Epithelial cell of esophagus (primary cell): ENCODE measurements at places on chromosomes 6 and 20.

DNA sequence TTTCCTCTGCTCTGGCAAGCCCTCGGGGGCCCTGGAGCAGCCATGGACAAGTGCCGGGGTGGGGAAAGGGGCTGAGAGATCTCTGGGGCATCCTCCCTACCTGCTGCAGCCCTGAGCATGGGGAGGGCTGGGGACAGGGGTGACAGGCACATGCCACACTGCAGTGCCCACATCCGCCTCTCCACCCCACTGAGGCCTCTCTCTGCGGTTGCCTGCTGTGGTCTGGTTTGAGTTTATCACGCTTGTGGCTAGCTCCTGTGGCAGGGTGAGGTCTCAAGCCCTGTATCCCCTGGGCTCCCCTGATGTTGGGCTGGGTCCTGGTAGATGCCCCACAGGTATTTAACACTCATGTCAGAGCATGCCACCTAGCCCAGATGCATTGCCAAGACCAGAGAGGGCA is 52.9 kb upstream of the MLN start:
- no peak for DNase-seq

GRCh38 chr6:143611580-143611979 is 66.2 kb upstream of the PHACTR2 start:
- no peak for DNase-seq

DNA sequence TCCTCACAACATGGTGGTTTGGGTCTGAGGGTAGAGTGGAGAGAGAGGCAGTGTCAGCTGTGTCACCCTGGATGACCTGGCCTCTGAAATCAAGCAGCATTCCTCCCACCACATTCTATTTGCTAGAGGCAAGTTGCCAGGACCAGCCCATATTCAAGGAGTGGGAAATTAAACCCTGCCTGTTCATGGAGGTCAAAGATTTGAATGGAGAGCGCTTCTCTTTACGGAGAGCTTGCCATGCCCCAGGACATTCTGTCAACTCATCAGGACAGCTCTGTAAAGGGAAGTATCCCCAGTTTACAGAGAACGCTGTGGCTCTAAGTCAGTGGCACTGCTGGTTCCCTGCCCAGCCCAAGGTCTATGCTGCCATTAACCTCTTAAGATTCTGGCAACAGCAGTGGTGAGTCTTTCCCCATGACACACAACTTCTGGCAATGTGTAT is 90.0 kb upstream of the INSM1 start:
- DNase-seq = no peak

DNA sequence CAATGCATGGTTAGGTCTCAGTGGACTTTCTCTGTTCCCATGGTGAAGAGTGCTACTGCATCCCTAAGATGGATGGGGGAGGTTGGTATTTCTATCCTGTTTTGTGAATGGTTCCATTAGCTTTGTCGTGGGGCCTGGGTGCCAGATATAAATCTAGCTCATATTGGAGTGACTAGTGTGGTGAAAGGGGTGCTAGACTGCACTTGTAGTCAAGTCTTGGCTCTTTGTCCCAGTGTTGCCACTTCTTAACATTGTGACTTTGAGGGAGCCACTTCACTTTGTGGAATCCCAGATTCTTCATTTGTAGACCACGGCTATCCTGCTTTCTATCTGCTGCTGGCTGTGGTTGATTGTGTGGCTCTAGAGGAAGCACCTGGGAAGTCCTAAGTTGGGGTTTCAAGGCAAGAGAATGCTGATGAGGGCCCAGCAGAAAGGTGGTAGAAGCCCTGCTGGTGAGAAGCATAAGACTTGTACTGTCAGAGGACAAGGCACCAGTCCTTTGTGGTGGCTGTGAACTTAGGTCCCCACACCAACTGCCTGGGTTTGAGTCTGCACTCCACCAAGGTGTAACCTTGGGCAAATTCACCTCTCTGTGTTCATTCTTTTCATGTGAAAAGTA is 44.1 kb downstream of the VAPB start:
- no peak for DNase-seq

- no peak for DNase-seq
Measured at GRCh38 chr6:39082310-39082709, 32.7 kb downstream of the SAYSD1 start.
